ENCODE measurements at places on chromosomes 1 and 21.

- DNase-seq, result peak; percentile 88
Observed at GRCh38 chr1:93909146-93910050, at the start of gene GCLM. TSS of gene GCLM (minus strand) at chr1:93909430. CDS start at chr1:93909163, 267 bp downstream.

DNA sequence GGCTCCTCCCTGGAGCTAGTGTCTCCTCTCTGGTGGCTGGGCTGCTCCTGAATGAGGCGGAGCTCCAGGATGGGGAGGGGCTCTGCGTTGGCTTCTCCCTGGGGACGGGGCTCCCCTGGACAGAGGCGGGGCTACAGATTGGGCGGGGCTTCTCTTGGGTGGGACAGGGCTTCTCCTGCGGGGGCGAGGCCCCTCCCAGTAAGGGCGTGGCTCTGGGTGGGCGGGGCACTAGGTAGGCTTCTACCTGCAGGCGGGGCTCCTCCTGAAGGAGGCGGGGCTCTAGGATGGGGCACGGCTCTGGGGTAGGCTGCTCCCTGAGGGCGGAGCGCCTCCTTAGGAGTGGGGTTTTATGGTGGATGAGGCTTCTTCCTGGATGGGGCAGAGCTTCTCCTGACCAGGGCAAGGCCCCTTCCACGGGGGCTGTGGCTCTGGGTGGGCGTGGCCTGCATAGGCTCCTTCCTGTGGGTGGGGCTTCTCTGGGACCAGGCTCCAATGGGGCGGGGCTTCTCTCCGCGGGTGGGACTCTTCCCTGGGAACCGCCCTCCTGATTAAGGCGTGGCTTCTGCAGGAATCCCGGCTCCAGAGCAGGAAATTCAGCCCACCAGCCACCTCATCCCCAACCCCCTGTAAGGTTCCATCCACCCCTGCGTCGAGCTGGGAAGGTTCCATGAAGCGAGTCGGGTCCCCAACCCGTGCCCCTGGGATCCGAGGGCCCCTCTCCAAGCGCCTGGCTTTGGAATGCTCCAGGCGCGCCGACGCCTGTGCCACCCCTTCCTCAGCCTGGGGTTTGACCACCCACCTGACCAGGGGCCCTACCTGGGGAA lies 22.7 kb upstream of the ARF1 start:
- DNase-seq, result no peak

GRCh38 chr21:45293726-45294401 lies 6.2 kb upstream of the POFUT2 start:
- DNase-seq, result no peak

GRCh38 chr1:200683298-200683697 lies 13.6 kb upstream of the DDX59 start:
- no peak for DNase-seq

DNA sequence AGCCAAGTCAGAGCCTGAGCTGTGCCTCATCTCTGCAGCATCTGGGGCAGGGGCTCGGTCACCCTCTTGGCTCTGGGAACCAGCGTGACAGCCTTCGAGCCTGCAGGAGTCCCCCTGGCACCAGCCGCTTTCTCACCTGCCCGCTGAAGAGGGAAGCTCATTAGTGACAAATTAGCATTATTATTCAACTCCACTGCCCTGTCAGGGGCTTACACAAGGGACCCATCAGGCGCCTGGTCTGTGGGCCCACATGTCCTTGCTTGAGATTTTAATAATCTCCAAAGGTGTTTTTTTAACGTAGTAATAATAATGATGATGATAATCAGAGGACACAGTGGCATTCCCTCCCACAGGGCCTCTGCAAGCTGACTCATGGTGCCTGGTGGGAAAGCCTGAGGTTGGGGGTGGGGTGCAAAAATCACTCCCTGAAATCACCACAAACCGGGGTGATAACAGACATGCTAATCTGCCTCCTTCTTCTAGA lies 98.1 kb upstream of the IGSF21 start:
- DNase-seq, result no peak

DNA sequence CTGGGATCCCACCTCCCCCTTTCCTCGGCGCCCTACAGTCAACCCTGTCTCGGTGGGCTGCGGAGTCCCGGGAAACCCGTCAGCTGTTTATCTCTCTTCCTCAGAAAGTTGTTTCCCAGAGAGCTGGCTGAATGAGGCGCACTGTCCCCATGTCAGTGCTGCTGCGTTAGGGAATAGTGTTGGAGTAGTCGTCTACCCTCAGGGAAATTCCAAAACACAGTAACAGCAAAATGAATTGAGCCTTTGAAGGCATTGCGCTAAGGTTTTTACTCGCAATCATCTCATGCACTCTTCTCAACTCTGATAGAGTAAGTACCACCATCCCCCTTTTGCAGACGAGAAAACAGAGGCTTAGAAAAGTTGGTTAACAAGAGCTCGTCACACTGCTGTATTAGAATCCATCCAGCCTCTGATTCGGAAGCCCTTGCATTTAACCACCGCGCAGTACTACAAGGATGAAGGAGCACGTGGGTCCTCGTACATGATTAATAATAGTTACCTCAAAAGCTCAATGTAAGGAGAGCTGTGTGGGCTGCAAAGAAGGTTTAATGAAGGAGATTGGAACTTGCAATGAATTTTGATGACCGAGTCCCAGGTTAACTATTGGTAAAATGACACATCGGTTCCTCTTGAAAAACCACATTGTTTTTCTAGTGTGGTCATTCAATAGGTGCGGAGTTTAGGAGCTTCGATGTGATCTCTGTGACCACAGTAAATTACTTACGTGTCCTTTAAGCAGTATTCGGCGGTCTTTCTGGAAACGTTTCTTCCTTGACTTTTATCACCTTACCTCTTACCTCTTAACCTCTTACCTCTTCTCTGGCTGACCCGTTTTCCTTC lies 788 bp upstream of the EDEM3 start:
- DNase-seq, result no peak

All from NCI-H510A (cell line).